HT-29 (cell line): ENCODE measurements at places on chromosomes 2 and 18. TPM values are rescaled to one million over a fixed set of nuclear protein-coding genes. Genes with fewer than 3 reads are reported as not detected.
A peak's percentile ranks its signal among the peaks of the same experiment; 100 is the strongest.

Gene WBP1
- total RNA-seq, result 71.2 and 76.1 TPM in 2 replicates

DNA sequence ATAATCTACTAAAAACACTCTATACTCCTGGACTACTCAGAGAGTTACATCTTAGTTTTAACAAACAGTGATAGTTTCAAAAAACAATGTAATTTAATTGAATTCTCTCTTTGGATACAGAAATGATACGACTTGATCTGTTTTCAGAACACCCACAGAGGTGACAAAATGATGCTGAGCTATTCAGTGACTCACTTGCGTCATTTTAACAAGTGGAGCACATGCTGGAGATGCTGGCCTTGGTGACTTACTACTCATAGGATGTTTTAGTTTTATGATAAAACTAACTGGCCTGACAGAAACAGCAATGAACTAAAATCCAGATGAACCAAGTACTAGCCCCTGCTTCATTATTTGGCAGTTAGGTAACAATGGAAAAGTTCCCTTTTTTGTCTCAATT is 101.3 kb upstream of the ITGB6 start:
- DNase-seq, result no peak

- DNase-seq, result no peak
These were observed 1.9 kb downstream of the GCC2 start for GRCh38 chr2:108450863-108451262.

Gene PARD6G
- total RNA-seq, result 0.18 and 0.20 TPM in 2 replicates

- no peak for DNase-seq
These were observed 54.7 kb downstream of the UGGT1 start for GRCh38 chr2:128145651-128146050.

Gene SOWAHC
- total RNA-seq, result 51.6 and 56.5 TPM in 2 replicates

- no peak for DNase-seq
These were observed 136.7 kb downstream of the FSIP2 start for GRCh38 chr2:185875136-185875931.

DNA sequence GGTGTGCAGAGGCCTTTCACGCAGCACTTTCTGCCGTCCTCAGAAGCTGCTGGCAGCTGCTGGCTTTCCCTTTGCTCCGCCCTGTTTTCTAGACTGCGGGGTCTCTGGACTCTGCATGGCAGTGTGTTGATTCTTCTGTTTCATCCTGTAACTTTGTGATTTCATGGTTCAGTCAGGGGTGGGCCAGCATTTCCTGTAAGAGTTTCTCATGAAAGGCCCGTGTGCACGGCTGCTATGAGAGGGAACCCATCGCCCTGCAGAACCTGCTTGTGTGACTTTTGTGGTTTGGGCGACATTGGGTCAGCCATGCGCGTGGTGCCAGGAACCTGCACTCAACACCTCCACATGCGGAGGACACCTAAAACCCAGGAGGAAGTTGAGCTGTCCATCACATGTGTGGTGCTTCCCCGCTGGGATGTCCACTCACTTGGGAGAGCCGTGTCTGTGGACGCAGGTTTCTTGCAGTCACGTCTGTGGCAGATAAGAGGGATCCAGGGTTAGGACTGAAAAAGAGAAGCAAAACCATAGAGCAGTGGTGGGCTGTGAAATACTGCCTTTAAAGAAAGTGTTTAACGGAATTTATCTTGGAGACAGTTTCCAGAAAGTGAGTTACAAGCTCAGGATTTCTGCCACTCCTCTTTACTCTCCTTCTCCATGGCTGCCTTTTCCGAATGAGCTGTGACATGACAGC is 167.3 kb upstream of the ALKAL2 start:
- no peak for DNase-seq

- DNase-seq, result no peak
These were observed 40.1 kb downstream of the NRP2 start for GRCh38 chr2:205722283-205722918.

- peak; percentile 17 for DNase-seq
These were observed 41.9 kb downstream of the FOSL2 start for GRCh38 chr2:28434600-28434989.

- no peak for DNase-seq
These were observed 7.7 kb upstream of the LIMS2 start for GRCh38 chr2:127683056-127683455.

GRCh38 chr2:230503798-230504197 is 87.8 kb downstream of the SP100 start:
- DNase-seq, result no peak

- no peak for DNase-seq
These were observed 134.7 kb downstream of the UBR3 start for GRCh38 chr2:169961911-169962310.

DNA sequence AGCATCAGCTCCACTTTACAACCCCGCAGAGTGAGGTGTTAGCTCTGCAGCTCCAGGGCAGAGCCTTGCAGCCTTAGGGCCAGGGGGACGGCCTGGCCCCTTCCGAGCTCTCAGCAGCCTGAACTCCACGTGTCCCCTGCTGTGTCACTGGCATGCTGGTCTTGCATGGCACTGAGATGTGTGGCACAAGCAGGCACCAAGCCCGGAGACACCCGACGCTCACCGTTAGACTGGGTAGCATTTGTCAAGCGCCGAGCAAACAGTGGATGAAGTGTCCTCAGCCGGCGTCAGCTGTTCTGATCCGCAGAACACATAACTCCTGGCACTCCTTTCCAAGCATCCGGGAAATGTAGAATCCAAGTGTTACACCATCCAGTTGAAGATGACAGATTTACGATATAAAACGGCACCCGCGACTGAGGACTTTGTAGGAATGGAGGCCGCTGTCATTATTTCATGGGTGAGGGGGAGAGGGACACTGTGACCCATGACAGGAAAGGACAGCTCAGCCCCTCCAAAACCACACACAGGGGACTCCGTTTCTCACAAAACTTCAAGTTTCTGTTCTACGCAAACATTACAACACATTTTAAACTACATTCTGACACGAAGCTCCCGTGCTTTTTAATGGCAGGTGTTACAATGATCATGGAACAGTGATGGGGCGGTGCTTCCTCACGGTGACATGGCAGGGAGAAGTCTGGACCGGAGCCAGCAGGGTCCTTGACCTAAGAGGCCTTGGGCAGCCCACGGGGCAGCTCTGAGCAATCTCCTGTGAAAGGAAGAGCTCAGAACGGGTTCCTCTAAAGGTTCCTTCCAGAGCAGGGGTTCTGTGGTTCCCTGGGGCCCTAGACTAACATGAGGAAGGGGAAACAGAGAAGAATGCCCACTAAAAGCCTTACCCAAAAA is 89.4 kb downstream of the HDAC4 start:
- DNase-seq, result no peak

- no peak for DNase-seq
These were observed 15.0 kb upstream of the OTX1 start for GRCh38 chr2:63035660-63036059.

- DNase-seq, result no peak
These were observed 347.0 kb downstream of the ZNF804A start for GRCh38 chr2:184945326-184945725.

Gene POTEC
- 0.34 TPM in 1 of 2 replicates, not detected in the other for total RNA-seq

GRCh38 chr18:8967573-8967972 is 134.9 kb upstream of the NDUFV2 start:
- no peak for DNase-seq

- DNase-seq, result no peak
These were observed 79.1 kb downstream of the MOGAT1 start for GRCh38 chr2:222750533-222750932.

Gene SNORC
- total RNA-seq, result 2.6 and 4.9 TPM in 2 replicates

Gene FOXI3
- not detected in 2 replicates for total RNA-seq

GRCh38 chr2:28407976-28408690 is 15.5 kb downstream of the FOSL2 start:
- DNase-seq, result no peak

Gene PAX3
- not detected in 2 replicates for total RNA-seq

DNA sequence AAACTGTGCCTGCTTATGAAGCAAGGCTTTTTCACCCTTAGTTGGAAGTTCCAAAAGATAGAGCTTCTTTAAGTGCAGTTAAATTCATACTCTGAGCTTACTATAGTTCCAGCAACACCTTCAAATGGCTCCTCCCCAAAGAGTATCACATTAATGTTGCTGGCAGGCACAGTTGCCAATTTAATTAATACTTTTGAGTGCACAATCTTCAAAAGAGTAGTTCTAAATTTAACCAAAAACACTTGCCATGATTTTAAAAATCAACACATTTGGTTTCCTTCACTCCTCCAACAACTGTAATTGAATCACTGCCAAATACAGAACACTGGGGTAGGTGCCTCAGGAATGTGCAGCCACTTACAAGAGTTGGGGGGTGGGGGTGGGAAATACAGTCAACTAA is 150.6 kb upstream of the UBE2E3 start:
- DNase-seq, result no peak

Gene KCNK3
- not detected in 2 replicates for total RNA-seq

Gene DSC2
- total RNA-seq, result 4.9 and 5.7 TPM in 2 replicates

Gene INHA
- not detected in 2 replicates for total RNA-seq

Gene GAREM1
- total RNA-seq, result 5.0 and 5.6 TPM in 2 replicates

GRCh38 chr2:208586516-208586915 is 179.9 kb downstream of the PTH2R start:
- no peak for DNase-seq

- DNase-seq, result no peak
These were observed 117.1 kb downstream of the PID1 start for GRCh38 chr2:229153951-229154350.

- DNase-seq, result no peak
These were observed 173.5 kb downstream of the CDH2 start for GRCh38 chr18:28003451-28003850.

Gene CDK5R2
- not detected in 2 replicates for total RNA-seq

Gene DRC1
- total RNA-seq, result not detected in 2 replicates

GRCh38 chr18:59464486-59464885 is 105.4 kb upstream of the LMAN1 start:
- no peak for DNase-seq

DNA sequence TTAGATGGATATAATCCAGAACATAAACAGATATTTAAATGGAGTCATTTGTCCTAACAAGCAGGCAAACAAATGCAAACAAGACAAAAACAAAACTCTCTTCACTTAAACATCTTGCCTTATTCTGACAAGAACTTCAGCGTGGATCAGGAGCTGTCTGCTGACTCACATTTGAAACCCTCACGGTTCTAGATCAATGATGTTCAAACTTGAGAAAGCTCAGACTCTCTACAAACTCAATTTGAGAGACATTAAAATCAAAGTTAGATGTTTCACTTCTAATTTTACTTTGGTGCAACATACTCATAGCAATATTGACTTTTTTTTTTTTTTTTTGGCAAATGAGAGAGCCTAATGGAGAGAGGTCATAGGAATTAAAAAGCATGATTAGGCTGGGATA is 362.8 kb upstream of the SLC14A2 start:
- no peak for DNase-seq

GRCh38 chr2:55961318-55961911 is 37.8 kb upstream of the EFEMP1 start:
- peak; percentile 78 for DNase-seq

GRCh38 chr2:239093542-239093941 is 245.7 kb downstream of the TWIST2 start:
- DNase-seq, result no peak

DNA sequence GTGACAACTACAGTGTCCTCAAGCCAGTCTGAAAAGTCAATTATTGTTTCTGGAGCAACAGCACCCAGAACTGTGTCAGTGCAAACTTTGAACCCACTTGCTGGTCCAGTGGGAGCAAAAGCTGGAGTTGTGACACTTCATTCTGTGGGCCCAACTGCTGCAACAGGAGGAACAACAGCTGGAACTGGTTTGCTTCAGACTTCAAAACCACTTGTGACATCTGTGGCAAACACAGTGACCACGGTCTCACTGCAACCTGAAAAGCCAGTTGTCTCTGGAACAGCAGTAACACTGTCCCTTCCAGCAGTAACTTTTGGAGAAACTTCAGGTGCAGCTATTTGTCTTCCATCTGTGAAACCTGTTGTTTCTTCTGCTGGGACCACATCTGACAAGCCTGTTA is 59.8 kb downstream of the TAF4B start:
- no peak for DNase-seq

- no peak for DNase-seq
These were observed 126.7 kb downstream of the ARHGAP15 start for GRCh38 chr2:143255899-143256298.

DNA sequence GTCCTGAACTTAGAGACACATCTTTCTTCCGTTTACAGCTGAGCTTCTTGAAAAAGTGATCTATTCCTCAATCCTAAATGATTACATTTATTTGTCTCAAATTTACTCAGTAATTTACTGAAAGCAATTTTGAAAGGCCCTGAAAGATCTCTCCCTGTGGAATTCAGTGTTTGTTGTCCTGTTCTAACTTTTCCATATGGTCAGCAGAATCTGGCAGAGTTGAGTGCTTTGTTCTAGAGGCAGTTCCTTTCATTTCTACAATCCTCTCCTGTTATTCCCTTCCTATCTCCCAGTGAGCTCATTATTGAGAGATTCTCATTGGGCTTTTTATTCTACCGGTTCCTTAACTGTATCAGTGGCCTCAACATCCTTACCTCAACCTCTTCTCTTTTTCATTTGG is 36.5 kb upstream of the REG3G start:
- no peak for DNase-seq

- DNase-seq, result no peak
These were observed 95.4 kb downstream of the DOCK10 start for GRCh38 chr2:224946895-224947294.

GRCh38 chr2:96865654-96866053 is 4.2 kb downstream of the SEMA4C start:
- DNase-seq, result no peak

DNA sequence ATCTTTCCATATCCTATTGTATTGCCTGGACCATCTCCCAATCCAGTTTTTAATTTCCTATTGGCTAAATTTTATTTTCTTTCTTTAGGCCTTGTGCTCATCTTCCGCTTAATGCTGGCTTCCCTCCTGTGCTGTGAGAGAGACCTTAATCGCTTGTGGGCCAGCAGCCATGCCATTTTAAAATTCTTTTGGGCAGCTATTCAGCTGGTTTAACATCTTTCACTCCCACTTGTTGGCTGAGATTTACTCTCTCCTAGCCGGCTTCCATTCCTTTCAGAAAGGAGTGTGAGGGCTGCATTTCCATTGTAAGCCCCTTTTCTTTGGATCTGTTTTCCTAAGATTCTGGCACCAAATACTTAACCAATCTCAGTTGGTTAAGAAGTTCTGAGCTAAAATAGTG is 140.9 kb upstream of the RASGRP3 start:
- DNase-seq, result no peak

Gene SERPINB5
- 12.9 and 13.4 TPM in 2 replicates for total RNA-seq

DNA sequence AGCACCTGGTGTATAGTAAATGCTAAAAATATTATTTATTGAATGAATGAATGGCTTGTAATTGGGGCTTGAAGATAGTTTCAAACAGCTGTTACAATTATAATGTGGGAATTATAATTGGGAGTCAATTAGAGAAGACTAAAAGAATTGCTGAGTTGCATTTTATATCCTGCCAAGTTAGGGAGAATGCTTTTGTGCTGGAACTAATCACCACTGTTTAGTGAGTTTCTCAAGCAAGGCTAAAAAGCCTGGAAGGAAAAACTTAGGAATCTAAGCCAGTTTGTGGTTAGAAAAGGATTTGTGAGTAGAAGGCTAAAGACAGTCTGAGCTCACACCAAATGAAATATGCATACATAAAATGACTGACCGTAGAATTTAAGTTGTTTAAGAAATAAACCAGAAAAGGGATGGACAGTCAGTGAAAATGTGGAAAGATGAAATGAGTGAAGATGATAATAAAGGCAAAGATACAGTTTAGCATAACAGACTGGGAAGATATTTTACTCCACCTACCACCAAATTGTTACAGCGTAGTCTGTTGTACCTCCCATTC is 647.7 kb upstream of the FSHR start:
- no peak for DNase-seq
